Adipocyte (in vitro differentiated cells): ENCODE measurements at places on chromosomes 12 and 14.

- no peak for DNase-seq
These were observed 293.2 kb downstream of the TMEM132D start for GRCh38 chr12:129610601-129611120.

DNA sequence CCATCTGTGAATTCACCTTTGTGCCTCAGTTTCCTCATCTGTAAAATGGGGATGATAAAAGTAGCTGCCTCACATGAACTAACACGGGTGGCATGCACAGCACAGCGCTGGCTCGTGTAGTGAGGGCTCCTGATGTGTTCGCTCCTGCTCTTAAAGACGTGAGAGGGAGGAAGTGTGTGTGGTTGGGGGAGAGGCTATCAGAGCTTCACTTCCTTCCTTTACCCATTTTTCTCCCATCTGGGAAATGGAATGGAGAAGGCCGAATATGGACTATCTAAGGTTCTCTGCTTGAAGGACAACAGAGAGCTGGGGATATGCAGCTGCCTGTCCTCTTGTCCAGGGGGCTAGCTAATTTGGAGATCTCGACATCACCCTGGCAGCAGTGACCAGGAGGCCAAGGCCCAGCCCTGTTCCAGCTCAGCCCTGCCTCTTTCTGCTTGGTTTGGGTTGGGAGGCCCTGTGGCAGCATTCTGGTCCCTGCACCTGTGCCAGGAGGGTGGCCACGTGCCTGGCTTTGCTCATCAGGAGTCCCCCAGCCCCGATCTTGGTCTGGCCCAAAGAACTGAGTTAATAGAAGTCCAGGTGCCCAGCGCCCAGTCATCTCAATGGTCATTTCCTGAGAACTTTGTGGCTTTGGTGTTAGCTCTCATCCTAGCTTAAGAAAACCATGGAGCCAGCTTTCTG, 44.5 kb upstream of the ESRRB start:
- DNase-seq = no peak

GRCh38 chr12:3553221-3553620, 62.2 kb downstream of the PRMT8 start:
- no peak for DNase-seq

DNA sequence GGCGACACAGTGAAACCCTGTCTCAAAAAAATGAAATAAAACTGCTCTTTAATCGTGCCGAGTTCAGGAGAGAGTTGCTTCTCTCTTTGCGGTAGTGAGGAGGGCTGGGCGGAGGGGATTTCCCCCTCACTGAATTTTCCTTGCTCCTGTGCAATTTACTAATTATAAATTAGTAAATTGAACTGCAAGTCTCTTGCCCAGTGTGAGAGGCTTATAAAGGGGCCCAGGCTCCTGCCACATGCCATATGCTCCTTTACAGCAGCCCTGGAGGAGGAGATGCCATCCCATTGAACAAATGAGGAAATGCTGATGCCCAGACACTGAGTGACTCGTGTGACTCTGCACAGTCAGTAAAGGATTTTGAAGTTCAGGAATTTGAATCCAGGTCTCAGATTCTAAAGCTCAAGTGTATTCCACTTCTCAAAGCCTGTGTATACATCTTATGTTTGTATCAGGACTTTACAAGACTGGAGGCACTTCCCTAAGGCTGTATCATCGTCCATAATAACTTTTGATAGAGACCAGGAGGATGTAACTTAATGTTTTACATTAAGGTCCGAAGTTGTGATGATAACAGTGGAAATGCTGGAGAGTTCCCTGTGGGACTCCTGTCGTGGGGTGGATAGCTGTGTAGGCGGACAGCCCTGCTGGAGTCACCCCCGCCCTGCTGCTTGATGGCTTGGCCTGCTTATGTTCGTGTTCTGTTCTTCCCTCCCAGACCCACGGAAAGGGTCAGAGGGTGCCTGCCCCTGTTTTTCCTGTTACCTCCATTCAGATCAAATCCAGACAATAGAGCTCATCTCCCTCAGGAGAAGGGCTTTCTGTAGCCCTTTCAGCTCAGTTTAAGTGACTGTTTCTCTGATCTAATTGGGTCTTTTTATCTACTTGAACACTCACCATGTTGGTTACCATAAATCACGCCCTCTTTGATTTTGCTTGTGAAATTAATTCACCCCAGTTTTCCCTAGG, 13.9 kb downstream of the PELI2 start:
- DNase-seq = no peak

DNA sequence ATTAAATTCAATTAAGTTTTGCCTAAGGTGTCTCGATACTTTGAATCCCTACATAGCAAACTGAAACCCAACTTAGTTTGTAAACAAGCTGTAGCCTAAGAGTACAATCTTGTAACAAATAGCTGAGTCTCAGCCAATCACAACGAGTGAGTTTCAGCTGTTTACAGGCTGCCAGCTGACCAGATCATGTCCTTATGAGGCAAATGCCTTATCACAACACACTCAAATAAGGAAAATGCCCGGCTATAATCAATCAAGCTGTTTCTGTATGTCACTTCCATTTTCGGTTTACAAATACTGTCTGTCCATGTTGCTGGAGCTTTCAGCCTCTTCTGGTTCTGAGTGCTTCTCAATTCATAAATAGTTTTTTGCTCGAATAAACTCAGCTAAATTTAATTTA, 943.8 kb downstream of the SLC16A7 start:
- peak; percentile 57 for DNase-seq

GRCh38 chr14:73245480-73246325, 8.4 kb downstream of the PAPLN start:
- peak; percentile 63 for DNase-seq

GRCh38 chr12:121467638-121468498, 68.0 kb downstream of the RNF34 start:
- peak; percentile 34 for DNase-seq

DNA sequence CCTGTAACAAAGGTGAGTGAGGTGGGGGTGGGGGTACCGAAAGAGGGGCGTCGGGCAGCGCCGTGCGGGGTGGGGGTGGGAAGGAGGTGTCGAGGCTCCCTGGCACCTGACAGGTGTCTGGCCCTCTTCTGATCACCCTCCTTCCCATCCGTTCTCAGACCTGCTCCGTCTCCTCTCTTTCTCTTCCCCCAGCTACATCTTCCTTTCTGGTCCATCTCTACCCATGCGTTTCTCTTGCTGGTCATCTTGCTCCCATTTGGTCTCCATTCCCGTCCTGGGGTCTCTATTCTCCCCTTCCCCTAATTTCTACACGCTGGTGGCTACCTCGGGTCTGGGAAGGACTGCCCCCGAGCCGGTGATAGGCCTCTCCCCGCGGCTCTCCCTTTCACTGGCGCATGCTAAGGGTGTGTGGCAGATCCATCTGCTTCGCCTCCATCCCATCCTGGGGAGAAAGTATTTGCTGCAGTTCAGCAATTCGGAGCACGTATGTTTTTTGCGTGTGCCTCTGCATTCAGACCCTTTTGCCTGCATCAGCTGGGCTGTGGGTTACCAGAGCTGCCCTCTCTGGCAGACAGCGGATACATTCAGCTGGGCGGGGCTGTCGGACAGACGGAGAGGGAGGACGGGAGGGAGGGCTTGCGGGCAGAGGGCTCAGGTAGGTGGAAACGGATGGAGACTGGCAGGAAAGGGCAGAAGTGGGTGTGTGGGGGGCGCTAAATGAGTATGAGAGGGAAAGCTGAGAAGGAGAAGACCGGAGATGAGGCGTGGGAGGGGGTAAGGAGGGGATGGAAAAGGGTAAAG, 730 bp downstream of the CLSTN3 start:
- peak; percentile 70 for DNase-seq

- DNase-seq = peak; percentile 89
These were observed 62.0 kb downstream of the NDUFA12 start for GRCh38 chr12:94941440-94941862.

DNA sequence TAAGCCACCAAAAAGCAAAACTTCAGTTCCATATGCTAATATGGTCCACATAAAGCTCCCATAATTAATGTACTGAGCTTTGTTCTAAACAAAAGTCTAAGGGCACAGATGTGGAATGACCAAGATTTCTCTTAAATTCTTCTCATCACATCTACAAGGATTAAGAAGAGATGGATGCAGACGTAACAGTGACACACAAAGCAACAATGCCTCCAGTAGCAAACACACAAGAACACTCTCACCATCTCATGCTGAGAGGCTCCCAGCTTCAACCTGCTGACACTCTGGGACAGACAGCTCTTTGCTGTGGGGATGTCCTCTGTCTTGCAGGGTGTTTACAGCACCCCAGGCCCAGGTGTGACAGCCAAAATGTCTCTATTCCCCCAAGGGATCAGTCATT, 48.2 kb downstream of the SETD3 start:
- no peak for DNase-seq

DNA sequence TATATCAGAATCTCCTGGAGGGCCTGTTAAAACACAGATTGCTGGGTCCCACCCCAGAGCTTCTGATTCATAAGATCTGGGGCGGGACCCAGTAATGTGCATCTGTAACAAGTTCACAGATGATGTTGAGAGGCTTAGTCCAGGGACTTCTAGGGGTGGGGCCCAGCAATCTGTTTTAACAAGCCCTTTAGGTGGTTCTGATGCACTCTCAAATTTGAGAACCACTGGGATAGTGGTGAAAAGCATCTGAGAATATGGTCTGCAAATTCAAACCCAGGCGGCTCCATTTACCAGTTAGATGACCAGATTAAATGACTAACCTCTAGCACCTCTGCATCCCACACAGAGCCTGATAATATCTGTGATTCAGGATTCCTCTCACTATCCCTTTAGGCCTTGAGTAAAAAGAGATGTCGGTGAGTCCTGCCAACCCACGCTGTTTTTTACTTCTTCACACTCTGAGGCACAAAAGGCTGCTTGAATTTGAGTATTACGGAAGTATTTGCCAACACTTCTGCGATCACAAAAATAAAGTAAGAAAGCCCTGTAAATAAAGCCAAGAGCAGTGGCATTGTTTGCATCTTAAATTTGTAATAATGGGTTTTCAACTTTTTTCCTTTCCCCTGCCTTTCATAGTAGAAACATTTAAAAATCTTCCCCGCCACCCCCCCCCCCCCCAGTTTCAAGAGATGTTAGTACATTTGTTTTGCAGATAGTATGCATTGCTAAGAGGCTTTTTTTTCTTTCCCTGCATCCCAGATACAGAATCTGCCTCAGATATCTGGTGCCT, 1.8 kb upstream of the FRS2 start:
- no peak for DNase-seq

- peak; percentile 20 for DNase-seq
These were observed 285.9 kb downstream of the FOXN3 start for GRCh38 chr14:89131004-89131750.

DNA sequence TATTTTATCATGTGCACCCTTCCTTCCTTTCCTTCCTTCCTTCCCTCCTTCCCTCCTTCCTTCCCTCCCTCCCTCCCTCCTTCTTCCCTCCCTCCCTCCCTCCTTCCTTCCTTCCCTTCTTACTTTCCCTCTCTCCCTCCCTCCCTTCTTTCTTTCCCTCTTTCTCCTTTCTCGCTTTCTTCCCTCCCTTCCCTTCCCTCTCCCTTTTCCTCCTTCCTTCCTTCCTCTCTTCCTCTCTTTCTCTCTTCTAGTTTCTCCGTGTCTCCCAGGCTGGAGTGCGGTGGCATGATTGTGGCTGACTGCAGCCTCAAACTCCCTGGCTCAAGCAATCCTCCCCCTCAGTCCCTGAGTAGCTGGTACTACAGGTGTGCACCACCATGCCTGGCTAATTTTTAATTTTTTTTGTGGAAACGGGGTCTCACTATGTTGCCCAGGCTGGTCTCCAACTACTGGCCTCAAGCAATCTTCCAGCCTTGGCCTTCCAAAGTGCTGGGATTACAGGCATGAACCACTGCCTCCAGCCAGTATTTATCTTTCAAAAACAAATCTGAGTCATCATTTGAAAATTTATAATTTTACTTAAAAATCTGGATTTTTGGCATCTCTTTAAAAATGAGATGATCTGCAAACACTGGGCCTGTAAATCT, 7.8 kb downstream of the C1RL start:
- DNase-seq = no peak

GRCh38 chr12:118271183-118271582, 101.5 kb downstream of the TAOK3 start:
- DNase-seq = no peak

DNA sequence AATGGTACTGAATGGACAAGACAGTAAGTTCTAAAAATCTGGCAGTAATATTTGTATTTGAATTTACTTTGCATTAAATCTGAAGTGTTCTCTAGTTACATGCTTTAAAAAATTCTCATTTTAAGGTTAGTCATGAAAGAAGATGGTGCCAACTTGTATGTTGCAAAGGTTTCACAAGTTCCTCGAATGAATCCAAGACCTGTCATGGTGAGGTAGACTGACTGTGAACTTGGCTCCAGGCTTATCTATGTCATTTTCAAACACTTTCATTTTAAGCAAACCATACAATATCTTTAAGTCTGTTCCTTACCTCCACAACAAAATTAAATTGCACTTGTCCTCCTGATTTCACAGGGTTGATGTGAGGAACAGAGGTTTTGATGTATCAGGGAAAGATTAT, 23.4 kb downstream of the CLEC2D start:
- DNase-seq = no peak

DNA sequence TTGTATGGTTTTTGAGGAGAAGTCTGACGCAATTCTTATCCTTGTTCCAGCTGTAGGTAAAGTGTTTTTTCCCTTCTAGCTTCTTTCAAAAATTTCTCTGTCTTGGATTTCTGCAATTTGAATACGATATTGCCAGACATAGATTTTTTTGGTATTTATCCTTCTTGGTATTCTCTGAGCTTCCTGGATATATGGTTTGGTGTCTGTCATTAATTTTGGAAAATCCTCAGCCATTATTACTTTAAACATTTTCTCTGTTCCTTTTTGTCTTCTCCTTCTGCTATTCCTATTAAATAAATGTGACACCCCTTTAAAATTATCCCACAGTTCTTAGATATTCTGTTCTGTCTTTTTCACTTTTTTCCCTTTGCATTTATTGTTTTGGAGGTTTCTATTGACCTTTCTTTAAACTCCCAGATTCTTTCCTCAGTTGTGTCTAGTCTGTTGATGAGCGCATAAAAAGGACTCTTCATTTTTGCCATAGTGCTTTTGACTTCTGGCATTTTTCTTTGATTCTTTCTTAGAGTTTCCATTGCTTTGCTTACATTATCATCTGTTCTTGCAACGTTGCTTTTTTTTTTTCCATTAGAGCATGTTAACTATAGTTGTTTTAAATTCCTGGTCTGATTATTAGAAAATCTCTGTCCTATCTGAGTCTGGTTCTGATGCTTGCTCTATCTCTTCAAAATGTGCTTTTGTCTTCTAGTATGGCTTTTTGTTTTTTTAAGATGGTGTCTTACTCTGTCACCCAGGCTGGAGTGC, 129.1 kb downstream of the MSRB3 start:
- no peak for DNase-seq

DNA sequence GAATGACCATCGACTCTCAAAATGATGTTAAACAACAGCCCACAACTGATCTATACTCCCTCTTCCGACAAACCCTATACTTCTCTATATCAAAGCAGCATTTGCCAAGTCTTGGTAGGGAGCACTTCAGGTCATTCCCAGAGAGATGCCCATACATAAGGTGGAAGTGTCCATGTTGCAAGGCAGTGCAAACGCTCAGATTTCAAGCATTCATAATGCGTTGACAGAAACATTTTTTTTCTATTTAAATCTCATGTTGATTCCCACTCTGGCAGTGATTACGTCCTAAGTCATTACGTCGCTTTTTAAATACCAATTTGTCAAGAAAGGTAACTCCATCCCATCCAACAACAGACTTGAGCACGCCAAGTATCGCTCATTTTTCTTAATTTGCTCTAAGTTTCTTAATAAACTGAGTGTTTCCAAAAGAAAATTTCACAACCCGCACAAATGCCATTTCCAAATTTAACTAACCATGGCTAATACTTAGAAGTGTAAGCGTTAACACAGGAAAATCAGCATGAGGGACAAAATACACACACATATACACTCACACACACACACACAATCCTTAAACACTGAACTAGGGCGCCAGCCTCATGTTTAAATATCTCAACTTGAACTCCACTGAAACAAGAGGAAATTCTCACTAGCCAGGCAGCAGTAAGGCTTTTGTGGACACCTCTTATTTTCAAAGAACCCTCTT, 1.1 kb downstream of the GXYLT1 start:
- DNase-seq = peak; percentile 48
